ENCODE measurements at places on chromosomes 12 and 14.
A peak's percentile ranks its signal among the peaks of the same experiment; 100 is the strongest.

- no peak for DNase-seq
These were observed 193.9 kb upstream of the OR4E1 start for GRCh38 chr14:21867541-21867940.

- no peak for DNase-seq
These were observed 142.0 kb downstream of the KCNK10 start for GRCh38 chr14:88181072-88181471.

DNA sequence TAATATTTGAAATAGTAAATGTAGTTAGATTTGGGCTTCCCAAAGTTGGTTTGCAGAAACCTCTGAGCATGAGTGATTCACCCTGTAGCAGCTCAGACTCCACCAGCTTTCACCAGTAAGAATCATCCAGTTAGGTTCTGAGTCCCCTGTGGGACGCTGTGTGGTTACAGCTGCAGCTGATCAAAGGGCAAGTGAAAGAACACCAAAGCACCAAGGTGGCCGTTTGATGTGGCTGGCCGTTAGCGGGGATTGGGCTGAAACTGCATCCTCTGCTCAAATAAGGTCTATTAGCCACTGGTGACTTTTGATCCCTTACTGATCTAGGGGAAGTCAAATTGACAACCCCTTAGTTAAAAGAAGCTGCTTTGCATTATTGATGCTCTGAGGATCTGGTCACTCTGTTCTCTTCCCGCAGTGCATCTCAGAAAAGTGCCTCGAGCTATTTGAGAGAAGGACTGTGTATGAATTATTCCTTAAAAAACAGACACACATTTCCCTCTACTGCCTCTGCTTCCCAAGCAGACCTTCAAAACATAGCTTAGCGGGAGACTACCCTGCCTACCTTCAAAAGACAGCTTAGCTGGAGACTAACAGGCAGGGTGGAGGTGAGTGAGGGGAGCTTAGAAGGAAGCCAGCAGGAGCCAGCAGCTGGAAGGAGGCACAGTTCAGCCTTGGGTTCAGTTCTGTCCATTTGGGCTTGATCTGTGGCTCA is 3.7 kb downstream of the ABHD12B start:
- DNase-seq: no peak

GRCh38 chr14:72678356-72678755 is 215.5 kb downstream of the DPF3 start:
- DNase-seq: no peak

DNA sequence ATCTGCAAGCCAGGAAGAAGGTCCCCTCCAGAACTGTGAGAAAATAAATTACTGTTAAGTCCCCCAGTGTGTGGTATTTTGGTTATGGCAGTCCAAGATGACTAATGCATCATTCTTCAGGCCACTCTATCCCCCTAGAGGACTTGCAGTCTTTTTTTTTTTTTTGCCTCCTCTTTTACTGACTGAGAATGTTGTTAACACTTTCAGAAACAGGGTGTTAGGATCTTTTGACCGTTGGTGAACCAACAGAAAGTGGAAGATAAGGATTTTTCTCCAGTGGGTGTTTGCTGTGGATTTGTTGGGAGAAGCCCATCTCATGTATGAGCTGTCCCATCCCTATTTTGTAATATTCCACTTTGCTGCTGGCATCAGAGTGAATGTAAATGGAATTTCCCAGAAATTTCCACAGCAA is 37.8 kb downstream of the MARK3 start:
- DNase-seq: no peak

GRCh38 chr14:55373784-55374705 is 37.6 kb downstream of the ATG14 start:
- peak; percentile 50 for DNase-seq
